Lung (tissue), 17 donors: ENCODE measurements at places on chromosomes 3 and 15.

- H3K4me3 ChIP-seq = no peak overlapping the region
- H3K4me1 ChIP-seq = no peaks in the 10 kb centered on the region
- DNase-seq = no peak
- no peak overlapping the region for H3K27ac ChIP-seq
Measured at GRCh38 chr15:73403171-73403570, 34.4 kb upstream of the HCN4 start.

- no peaks in the 10 kb centered on the region for H3K27me3 ChIP-seq
- no peak overlapping the region for H3K4me3 ChIP-seq
- no peaks in the 10 kb centered on the region for H3K36me3 ChIP-seq
- no peak for DNase-seq
- no peak overlapping the region for H3K27ac ChIP-seq
- no peaks in the 10 kb centered on the region for H3K4me1 ChIP-seq
Measured at GRCh38 chr3:181009225-181009624, 19.7 kb upstream of the DNAJC19 start.

DNA sequence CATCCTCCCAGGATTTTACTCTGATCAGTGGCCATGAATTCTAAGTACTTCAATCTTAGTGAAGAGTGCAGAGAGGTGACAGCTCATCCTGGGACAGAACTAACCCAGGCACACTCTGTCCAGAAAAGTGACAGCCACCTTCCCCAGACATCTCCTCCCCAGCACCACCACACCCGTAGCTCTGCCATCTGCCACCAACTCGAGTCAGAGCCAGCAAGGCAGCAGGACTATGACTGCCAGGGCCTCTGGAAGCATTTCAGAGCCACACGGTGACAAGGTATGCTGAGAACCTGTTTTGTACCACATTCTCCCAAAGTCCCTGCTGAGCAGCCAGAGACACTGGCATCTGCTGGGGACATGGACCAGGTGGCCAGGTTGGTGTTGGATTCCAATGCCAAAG is 71.0 kb downstream of the NTRK3 start:
- no peak overlapping the region for H3K4me3 ChIP-seq
- H3K27ac ChIP-seq = no peak overlapping the region
- H3K36me3 ChIP-seq = no peaks in the 10 kb centered on the region
- no peaks in the 10 kb centered on the region for H3K27me3 ChIP-seq
- peaks cover 4% of the 10 kb centered on the region for H3K4me1 ChIP-seq

- DNase-seq = no peak
- H3K27me3 ChIP-seq = no peaks in the 10 kb centered on the region
- H3K27ac ChIP-seq = no peak overlapping the region
- no peak overlapping the region for H3K4me3 ChIP-seq
Measured at GRCh38 chr3:161026612-161027510, 78.3 kb downstream of the B3GALNT1 start.
